ENCODE measurements at places on chromosomes 1 and 21.

- DNase-seq: no peak
Observed at GRCh38 chr1:67274623-67275325, 32.9 kb upstream of the IL12RB2 start.

- DNase-seq: no peak
Observed at GRCh38 chr1:67464746-67465145, 34.5 kb upstream of the SERBP1 start.

DNA sequence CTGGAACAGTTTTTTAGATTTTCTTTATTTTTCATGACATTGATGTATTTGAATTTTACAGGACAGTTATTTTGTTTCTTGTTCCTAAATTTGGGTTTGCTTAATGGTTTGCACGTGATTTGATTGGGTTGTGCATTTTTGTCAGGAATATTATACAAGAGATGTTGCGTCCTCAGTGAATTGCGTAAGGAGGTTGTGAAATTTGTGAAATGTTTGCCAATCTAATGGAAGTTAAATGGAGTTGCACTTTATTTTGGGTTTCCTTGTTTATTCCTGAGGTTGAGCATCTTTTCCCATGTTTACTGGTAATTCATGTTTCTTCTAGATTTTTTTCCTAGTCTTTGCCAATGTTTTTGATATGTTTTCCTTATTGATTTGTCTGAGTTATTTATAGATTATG is 19.9 kb downstream of the ZNF648 start:
- no peak for DNase-seq

DNA sequence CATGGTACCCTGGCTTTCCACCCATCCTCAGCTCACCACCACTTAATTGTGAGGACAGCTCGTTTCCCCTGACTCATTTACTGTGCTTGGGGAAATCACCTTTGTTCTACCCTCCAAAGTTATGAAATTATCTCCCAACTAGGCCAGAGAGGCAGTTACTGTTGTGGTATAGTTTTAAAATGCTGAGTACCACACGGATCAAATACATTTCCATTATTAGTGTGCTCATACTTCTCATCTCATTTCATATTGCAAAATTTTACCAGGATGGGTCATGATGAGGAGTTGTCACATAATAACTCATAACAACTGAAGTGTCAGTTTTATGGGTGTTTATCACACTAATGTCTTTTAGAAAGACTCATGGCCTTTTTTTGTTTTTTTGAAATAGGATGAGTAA is 9.2 kb upstream of the OR2B11 start:
- no peak for DNase-seq

DNA sequence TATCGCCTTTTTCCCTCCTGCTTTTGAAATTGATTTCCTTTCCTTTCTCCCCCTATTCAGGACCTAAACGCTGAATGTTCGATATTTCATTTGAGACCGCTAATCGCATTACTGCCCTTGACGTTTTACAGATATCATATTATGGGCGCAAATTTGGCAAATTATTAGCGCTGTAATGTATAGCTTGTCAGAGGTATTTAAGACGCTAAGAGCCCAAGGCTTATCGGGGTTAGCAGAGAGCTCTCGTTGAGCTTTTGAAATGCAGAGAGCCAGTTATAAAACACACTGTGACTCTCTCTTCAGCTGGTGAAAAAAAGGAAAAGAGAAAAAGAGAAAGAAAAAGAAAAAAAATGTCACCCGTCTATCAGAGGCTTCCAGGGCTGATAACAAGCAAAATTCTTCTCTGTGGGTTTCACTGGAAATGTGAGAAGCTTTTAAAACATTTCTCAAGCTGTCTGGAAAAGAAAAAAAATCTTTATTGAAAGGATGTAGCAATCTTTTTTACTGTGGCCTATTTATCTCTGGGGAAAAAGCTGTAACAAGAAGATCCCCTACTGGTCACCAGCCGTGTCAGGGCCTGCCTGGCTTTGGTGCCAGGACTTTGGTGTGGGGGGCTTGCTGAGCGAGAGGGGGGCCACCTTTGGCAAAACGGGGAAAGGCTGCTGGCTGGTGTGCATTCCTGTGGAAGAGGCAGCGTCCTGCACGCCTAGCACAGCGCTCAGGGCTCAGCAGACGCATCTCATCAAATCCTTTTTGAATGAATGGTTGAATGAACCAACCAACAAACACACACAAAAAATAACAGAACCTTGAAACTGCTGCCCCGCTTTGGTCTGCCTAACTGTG is 119.8 kb downstream of the RNF220 start:
- DNase-seq: no peak

- no peak for DNase-seq
Observed at GRCh38 chr1:94067196-94067595, 53.8 kb downstream of the ABCA4 start.

GRCh38 chr1:157725221-157725577 is 24.6 kb upstream of the FCRL3 start:
- DNase-seq: no peak

GRCh38 chr1:31957701-31958674 is 19.8 kb upstream of the PTP4A2 start:
- no peak for DNase-seq
